RKO (cell line): ENCODE measurements at places on chromosomes 5 and 9.

DNA sequence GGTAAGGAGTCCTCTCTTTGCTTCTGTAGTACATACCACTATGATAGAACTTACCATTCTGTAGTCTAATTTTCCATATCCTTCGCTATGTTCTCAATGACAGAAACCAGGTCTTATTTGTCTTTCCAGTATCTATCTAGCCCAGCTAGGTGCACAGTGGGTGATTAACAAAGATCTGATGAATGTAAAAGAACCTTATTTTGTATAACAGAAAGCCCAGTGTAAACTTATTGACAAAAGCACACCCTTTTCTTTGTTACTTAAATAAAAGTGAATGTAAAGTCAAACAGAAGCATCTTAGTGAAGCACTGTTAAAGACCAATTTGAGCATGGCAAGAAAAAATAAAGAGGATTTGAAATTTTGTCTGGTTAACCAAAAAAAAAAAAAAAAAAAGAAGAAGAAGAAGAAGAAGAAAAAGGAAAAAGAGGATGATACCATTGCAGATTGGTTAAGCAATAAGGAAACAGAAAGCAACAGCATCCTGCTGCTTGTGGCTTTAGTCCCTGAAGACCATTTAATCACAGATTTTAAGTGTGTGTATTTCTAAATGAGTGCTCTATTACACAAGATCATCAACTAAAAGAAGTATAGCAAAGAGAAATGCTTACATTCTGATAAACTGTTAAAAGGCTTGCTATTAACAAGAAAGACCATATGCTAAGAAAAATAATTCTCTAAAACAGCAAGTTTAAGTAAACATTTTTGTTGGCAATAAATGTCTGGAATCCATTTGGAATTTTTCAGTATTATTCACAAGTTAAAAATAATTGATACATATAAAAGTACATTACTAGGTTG, 21.2 kb downstream of the MEGF9 start:
- DNase-seq, result no peak

GRCh38 chr9:93244101-93244500, 60.2 kb downstream of the WNK2 start:
- DNase-seq, result no peak

DNA sequence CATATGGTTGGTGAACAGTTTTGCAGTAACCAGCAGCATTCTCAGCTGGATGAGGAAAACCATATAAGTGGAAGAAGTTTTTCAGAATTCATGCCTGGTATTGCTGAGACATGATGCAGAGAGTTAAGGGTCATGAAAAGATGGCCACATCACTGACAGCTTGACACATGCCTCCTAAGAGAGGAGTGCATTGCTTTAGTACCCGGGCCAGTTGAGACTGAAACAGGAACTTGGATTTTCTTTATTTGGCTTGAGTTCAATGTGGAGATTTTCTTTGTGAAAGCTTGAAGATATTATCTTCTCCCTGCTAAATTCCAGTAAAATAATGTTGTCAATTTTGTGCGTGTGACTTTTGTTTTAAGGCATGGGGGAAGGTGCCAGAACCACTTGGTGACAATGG, 35.8 kb downstream of the HACD4 start:
- DNase-seq, result no peak

- no peak for DNase-seq
Observed at GRCh38 chr9:114059047-114059803, 18.9 kb downstream of the AMBP start.

DNA sequence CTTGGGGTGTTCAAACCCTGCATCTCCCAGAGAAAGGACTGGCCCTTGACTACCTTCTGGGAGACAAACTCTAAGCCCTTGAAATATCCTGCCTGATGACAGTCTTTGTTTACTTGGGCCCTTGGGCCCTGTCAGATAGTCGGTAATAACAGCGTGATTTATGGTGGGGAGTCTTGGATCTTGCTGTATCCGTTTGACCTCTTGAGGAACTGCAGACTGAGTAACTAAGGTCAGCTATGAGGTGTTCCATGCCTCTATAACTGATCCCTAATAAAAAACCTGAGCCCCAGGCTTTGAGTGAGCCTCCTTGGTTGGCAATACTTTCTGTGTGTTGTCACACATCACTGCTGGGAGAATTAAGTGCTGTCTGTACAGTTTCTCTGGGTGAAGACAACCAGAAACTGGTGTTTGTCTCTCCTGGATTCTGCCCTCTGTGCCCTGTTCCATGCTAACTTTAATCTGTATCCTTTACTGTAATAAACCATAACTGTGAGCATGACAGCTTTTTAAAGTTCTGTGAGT, 56.2 kb upstream of the ANKRD33B start:
- no peak for DNase-seq

DNA sequence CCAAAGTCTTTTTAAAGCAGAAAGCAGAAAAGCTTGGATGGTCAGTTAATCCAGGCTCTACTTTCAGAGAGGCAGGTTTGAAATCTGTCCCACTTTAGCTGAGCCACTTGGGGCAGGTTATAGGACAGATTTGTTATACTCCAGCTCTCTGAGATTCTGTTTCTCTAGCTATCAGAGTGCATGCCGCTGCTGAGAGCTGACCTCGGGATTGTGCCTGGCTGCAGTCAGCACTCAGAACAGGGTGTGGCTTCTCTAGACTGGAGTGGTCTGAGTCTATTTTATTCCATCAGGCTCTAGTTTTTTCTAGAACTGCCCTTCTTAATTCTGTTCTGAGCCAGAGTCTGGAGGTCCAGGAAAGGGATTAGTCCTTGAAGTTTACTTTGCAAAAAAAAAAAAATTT, 67.7 kb downstream of the NDFIP1 start:
- DNase-seq, result no peak
